ENCODE measurements at places on chromosomes 5 and 9.

DNA sequence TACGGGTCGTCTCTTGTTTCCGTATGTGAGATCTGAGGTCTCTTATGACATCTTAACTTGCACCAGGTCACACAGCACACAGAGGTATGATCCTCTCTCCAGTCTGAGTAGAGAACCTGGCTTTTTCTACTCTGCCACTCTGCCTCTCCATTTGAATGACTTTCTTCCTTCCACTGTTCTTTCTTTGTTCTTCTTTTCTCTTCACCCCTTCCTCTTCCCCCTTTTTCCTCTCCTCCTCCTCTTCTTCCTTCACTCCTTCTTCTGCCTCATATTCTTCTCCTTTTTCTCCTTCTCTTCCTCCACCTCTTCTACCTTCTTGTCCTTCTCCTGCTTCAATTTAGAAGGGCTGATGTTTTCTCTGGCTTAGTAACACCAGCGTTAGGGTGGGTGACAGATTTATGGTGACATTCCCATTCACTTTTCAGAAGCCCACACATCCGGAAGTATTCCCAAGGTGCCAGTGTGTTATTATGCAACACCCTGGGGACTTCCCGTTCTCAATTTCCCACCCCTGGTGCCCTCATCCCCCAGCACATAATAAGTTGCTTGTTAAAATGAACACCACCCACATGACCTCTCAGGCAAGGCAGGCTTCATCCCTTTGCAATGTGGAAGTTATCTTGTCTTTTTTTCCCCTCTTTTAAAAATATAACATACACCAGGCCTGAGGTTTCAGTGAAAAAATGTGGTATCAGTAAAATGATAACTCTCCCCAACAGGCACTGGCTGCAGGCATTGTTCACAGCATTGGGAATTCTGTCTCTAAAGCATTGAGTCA, 122.0 kb downstream of the PAPPA start:
- DNase-seq, result no peak

GRCh38 chr9:20504930-20505329, 117.4 kb downstream of the MLLT3 start:
- no peak for DNase-seq

DNA sequence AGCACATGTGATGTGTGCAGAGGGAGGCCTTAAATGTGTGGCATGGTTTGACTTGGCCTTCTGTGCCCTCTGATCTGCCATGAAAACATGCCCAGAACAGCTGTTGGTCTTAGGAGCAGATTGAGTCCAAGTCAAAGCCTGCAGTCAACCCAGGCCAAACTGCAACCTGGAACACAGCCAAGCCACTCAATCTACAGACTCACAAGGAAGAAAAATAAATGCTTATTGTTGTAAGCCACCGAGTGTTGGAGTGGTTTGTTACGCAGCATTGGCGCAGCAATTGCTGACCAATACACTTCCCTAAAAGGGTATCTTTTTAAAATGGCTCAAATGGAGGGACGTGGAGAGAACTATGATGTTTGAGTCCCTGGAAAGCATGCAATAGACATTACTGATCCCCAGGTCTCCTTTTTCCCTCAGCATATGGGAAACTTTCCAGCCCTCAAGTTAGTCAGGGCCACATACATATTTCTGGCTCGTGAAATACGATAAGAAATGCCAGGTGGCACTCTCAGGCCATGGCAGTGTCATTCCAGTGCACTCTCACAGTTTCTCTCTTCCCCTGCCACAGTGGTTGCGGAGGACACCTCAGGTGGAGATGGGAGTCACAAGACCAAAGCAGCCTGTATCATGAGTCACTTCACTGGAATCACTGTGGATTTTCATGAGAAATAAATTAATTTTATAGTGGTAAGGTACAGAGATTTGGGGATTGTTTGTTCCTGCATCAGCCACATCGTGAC, 168.0 kb upstream of the ZNF618 start:
- DNase-seq, result no peak

DNA sequence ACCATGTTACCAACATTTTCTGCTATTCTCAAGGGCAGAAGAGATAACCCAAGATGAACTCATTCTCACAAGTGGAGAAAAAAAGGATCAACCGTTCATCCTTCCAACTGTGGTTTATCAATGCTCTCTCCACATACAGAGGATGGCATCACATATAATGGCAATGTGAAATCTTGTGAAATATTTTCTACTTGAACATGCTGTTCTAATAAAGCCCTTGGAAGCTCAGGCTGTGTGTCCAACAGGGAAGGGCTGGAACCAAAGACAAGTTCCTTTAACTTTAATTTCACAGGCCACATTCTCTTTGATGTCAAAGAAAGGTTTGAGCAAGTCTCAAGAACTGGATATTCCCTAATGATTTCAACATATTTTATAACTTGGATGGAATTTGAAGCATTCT, 230.5 kb downstream of the SPOCK1 start:
- no peak for DNase-seq

GRCh38 chr9:124270504-124271335, 13.0 kb downstream of the NEK6 start:
- DNase-seq, result peak; percentile 46

GRCh38 chr5:53160895-53161294, 51.3 kb upstream of the MOCS2 start:
- DNase-seq, result no peak

DNA sequence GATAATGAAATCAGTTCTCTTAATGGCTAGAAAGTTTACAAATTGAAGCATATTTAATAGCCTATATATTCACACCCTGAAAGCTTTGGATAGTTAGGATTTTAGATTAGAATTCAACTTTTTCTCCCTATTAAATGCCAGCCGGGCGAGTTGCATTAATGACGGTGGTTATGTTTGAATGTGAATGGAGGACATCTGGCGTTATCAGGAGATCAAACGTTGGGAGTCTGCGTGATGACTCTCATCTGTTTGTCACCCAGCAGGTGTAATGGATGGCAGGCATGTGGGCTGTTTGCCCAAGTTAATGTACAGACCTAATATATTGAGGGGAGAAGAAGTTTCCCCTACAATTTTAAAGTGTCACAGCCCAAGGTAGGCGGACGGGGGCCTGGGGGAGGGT, 1227.7 kb upstream of the WWC1 start:
- DNase-seq, result no peak

DNA sequence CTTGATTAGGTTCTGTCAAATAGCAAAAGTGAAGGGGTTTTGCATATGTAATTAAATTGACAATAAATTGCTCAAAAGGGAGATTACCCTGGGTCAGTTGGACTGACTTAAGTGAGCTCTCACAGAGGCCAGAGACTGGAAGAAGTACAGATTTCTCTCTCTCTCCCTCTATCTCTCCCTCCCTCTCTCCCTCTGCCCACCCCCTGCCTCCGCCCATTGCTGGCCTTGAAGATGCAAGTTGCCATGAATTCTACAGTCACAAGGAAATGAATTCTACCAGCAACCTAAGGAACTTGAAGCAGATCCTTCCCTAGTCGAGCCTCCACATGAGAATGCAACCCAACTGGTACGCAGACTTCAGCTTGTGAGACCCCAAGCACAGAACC, 119.2 kb downstream of the LPAR1 start:
- no peak for DNase-seq

DNA sequence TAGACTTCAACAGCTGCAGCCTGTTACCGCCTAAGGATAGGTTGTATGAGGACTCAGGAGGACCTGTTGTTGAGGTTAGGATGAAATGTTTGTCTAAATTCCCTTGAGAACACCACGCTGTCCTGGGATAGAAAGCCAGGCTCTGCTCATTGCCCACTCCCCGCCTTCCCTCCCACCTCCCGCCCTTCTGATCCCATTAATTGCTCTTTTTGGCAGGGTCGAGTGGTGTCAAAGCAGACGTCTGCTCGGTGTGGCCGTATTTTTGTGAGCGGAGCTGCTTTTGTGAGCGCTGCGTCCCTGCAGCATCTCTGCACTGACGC, 62.3 kb downstream of the SPATA31C2 start:
- no peak for DNase-seq

- peak; percentile 87 for DNase-seq
These were observed 7.9 kb downstream of the TJP2 start for GRCh38 chr9:69181908-69182353.

- DNase-seq, result no peak
These were observed 59.9 kb downstream of the SLC1A3 start for GRCh38 chr5:36666274-36666673.

DNA sequence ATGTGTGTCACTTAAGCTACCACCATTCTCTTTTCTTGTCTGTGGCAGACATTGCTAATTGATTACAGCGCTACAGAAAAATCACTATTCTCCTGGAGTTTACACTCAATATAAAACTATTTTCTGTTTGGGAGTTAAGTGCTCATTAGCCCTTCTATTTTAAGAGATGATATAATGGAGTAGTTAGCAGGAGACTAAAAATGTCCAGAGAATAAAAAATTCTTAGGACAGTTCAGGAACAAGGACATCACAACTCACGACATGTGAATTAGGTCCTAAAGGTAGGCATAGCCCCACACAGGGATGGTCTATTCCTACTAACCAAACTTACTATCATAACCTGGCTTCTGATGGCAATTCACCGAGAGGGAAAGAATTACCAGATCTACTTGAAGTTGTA, 258.5 kb downstream of the KIAA0825 start:
- DNase-seq, result no peak

GRCh38 chr5:87594566-87594965, 181.8 kb upstream of the CCNH start:
- no peak for DNase-seq

- DNase-seq, result no peak
These were observed 595.4 kb downstream of the IRX1 start for GRCh38 chr5:4191041-4191440.

- no peak for DNase-seq
These were observed 67.4 kb downstream of the TNPO1 start for GRCh38 chr5:72883850-72884249.

DNA sequence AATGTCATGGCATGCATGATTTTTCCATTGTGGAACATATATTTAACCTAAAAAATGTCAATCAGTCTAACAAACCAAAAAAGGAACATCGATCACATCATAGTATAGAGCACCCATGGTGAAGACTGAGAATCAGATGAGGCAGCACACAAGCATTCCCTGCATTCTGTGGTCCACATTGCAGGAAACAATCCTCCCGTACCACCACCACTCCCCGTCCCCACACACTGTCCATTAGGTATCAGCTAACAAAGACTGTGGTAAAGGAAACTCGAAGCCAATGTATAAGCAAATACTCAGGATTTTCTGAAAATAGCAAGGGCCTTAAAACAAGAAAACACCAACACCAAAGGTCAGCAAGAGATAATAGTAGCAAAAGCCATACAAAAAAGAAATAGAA, 1104.4 kb upstream of the SEMA6A start:
- DNase-seq, result no peak

DNA sequence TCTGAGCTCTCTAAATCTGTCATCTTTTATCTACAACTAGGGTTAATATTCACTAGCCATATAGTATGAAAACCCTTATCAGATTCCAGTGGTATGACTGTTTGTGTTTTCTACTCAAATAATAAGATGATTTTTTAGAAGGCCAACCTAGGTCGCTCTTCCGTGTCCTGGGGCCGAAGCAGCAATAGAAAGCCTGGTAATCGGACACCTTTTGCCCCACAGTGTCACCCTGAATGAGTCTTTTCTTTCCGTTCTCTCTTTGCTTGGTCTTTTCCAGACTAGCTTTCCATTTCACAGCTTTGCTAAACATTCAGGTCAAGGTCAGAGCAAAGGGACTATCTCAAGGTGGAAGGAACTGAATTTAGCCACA, 243.3 kb upstream of the ANKRD55 start:
- DNase-seq, result no peak

- no peak for DNase-seq
These were observed 1528.7 kb upstream of the CDH9 start for GRCh38 chr5:28567048-28567447.

GRCh38 chr9:98787766-98788335, 8.5 kb downstream of the ANKS6 start:
- no peak for DNase-seq

DNA sequence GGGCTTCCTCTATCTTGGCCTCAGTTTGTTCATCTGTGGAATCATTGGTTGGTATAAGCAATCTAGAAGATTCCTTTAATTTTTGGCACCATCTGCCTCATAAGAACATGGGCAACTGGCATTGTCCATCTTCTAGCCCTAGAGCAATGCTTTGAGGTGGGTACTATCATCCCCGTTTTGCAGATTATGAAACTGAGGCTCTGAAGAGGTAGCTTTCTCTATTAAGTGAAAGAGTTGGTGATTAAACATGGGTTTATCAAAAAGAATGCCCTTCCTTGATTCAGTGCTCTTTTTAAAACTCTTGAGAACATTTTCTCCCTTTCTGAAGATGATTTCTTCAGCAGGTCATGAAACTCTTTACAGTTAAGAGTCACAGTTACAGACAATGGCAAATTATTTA, 42.4 kb upstream of the TGFBR1 start:
- no peak for DNase-seq

DNA sequence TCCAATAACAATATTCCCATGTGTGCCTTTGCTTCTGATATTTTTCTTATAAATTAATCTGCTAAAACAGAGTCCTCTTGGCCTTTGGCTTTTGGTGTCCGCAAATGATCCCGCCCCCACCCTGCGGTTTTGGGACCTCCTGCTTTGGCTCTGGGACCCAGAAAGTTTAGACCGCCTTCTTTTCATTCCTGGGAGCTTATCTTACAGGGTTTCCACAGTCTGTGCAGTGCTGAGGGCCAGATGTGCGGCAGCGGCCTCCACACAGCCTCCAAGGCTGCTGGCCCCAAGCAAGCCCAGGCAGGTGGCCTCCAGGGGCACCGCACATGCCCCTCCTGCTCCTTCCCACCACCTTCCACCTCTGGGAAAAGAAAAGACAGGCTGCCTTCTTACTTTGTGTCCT, 191.5 kb downstream of the ERCC6L2 start:
- no peak for DNase-seq

- DNase-seq, result no peak
These were observed 103.5 kb upstream of the COL5A1 start for GRCh38 chr9:134537951-134538641.

DNA sequence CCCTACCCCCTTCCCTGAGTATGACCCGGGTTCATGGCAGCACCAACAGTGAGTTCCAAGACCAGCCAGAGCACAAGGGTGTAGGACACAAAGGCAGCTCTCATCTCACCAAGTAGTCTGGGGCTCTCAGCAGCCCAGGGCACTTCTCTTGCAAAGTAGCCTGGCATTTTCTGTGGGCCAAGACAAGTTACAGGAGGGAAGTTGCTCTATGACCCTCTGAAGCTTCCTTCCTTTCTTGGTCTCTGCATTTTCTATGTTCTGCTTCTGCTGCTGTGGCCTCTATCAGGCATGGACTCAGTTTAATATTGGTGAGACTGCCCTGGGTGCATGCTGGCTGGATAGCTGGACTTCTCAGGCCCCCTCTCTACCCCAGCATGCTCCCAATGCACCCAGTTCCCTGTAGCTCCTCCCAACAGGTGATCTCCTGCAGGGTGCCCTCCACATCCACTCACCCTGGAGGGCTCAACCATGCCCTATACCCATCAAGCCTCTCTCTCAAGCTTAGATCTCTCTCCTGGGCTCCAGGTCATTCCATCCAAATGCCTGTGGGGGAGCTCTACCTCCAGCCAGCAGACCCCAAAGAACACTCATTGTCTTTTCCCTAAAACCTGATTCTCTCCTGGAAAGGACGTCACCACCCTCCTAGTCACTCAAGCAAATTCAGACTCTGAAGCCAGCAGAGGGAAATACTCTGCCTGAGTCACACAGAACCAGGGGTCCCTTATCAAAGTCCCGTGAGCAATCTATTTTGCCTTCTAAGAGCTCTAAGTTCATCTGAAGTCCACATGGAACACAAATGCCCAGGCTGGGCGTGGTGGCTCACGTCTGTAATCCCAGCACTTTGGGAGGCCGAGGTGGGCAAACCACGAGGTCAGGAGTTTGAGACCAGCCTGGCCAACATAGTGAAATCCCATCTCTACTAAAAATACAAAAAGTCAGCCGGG, 13.8 kb downstream of the TBC1D2 start:
- peak; percentile 60 for DNase-seq
